Caco-2 (cell line): ENCODE measurements at places on chromosomes 2 and 18. TPM values are rescaled to one million over a fixed set of nuclear protein-coding genes. Genes with fewer than 3 reads are reported as not detected.

DNA sequence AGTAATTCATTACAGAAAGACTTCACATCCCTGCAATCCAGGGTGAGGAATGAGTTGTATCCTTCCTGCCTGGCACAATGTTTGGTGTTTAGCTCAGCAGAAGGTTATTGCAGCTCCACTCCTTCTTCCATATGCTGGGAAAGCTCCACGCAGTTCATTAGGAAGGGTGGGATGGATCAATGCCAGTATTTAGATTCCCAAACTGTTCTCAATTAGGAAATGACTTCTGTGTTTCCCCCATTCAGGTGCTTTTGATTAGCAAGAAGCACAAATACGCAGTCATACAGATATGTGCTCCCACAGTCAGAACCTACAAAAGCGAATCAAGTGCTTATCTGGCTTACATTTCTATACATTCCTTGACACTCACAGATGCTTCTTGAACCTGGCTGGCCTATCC is 340.6 kb downstream of the NYAP2 start:
- H3K27ac ChIP-seq, result no peak overlapping the region
- no peak overlapping the region for H3K4me3 ChIP-seq
- no peak for DNase-seq
- H3K36me3 ChIP-seq, result no peaks in the 10 kb centered on the region
- no peaks in the 10 kb centered on the region for H3K27me3 ChIP-seq

DNA sequence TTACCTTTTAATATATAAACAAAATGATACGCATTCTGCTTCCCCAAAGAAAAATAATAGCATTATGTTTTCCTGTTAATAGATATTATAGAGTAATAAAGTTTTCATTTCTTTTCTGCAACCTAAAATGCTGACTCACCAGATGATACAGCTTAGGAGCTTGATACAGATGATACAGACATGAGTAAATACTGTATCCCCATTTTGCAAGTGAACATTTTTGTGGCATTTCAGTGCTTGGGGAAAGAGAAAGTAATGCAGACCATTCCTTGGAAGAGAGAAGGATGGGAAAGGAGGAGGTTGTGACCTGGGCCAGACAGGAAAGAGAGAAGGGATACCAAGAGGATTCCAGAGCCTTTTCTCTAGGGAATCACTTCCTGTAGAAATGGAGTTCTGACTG is 97.5 kb upstream of the FSHR start:
- no peaks in the 10 kb centered on the region for H3K36me3 ChIP-seq
- no peak overlapping the region for H3K27ac ChIP-seq
- H3K4me3 ChIP-seq, result no peak overlapping the region
- H3K4me1 ChIP-seq, result no peaks in the 10 kb centered on the region
- no peak for DNase-seq
- no peaks in the 10 kb centered on the region for H3K27me3 ChIP-seq

GRCh38 chr2:133652398-133652797 is 84.1 kb upstream of the NCKAP5 start:
- no peak for DNase-seq
- H3K4me1 ChIP-seq, result no peaks in the 10 kb centered on the region
- H3K4me3 ChIP-seq, result no peak overlapping the region
- no peaks in the 10 kb centered on the region for H3K36me3 ChIP-seq
- H3K27me3 ChIP-seq, result no peaks in the 10 kb centered on the region

DNA sequence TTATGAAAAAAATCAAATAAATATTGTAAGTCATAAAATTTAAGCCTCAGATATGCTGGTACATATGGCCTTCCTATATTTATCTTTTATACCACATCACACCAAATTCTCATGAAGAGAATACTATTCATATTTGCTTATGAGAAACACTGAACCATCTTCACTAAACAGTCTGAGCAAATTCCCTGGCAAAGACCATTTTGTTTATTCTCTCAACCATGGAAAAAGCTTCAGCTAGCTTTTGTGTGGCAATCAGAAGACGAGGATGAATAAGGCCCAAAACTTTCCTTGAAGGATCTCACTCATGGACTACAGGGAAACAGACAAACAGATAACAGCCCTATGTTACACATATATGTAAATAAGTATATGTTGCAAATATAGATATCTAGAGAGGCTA is 252.1 kb downstream of the TMX3 start:
- no peaks in the 10 kb centered on the region for H3K27me3 ChIP-seq
- no peak for DNase-seq
- H3K36me3 ChIP-seq, result no peaks in the 10 kb centered on the region
- no peaks in the 10 kb centered on the region for H3K4me1 ChIP-seq
- H3K27ac ChIP-seq, result no peak overlapping the region

DNA sequence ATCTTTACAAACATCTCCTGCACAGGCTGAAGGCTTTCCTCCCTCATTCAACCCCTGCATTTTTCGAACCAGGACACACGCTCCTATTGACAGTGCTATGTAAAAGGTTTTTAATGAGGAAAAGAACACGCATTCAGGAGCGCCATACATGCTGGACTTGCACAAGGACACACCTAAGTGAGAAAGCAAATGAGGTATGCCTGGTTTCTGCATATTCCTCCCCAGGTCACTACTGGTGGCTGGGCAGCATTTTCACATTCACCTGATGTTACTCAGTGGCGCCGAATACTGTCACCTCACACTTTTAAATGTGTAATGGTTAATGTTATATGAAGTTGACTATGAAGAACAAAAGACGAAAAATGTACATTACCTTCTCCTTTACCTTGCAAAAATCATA is 150.6 kb downstream of the ANTXR1 start:
- no peaks in the 10 kb centered on the region for H3K36me3 ChIP-seq
- no peak overlapping the region for H3K4me3 ChIP-seq
- DNase-seq, result no peak
- H3K27ac ChIP-seq, result no peak overlapping the region
- peaks cover 11% of the 10 kb centered on the region; the same call in 1 of the 2 replicates for H3K4me1 ChIP-seq

GRCh38 chr2:222433332-222434173 is 9.2 kb downstream of the SGPP2 start:
- no peaks in the 10 kb centered on the region for H3K36me3 ChIP-seq
- no peak overlapping the region for H3K27ac ChIP-seq

- no peaks in the 10 kb centered on the region for H3K27me3 ChIP-seq
- H3K27ac ChIP-seq, result no peak overlapping the region
- H3K4me1 ChIP-seq, result peaks cover 10% of the 10 kb centered on the region
- H3K4me3 ChIP-seq, result no peak overlapping the region
- no peak for DNase-seq
Measured at GRCh38 chr2:119233326-119234020, 9.8 kb downstream of the STEAP3 start.

DNA sequence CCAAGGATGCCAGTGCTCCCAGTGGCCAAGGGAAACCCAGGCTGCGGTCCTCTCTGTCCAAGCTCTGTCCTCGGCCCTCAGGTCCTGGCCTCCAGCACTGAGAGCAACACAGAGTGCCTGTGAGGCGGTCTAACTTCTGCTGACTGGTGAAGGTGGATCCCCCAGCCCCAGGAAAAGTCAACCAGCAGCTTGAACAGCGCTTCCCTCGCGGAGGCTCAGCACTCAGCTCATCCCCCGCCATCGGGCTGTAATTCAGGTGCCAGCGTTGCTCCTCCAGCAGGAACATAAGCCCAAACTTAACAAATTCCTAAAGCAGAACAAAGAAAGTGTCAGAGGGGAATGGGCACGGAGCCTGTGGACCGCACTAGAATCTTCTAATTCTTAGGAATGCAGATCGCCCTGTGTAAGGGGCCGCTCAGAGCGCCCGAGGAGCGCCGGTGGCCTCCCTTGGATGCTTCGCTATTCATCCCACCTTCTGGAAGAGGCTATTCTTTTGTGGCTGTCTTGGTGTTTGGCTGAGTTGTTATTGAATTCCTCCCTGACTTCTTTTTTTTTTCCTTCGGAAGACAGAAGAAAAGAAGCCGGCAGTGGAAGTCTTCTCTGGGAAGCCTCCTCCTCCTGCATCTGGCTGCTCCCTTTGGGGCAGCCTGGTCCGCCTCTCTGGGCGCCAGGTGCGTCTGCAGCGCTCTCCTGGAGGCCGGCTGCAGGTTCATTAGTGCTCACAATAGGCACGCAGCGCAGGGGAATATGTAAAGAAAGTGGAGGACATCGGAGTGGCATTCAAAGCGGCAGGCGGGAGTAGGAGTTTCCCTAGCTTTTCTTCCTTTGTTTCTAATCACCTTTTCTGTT is 905.6 kb downstream of the TSN start:
- H3K27me3 ChIP-seq, result no peaks in the 10 kb centered on the region
- H3K4me3 ChIP-seq, result no peak overlapping the region
- DNase-seq, result no peak

- H3K36me3 ChIP-seq, result no peaks in the 10 kb centered on the region
- H3K4me3 ChIP-seq, result no peak overlapping the region
- peaks cover 10% of the 10 kb centered on the region; the same call in 1 of the 2 replicates for H3K4me1 ChIP-seq
- H3K27me3 ChIP-seq, result no peaks in the 10 kb centered on the region
Measured at GRCh38 chr18:13810950-13811485, 12.9 kb upstream of the MC5R start.

DNA sequence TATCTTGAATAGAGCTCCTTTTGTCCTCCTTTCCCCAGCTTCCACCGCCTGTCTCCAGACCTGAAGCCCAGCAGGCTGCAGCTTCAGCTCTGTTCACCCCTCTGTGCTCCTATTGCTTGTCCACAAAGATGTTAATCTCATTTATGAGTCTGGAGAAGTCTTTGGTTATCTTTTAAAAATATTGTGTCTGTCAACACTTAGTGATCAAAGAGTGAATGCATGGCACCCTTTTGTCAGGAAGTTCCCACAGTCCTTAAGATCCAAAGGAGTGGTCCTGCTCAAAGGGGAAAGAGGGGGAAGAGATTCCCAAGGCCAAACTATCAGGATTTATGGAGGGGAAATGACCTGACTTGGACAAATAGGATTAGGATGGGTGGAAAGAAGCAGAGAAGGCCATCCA is 118.9 kb downstream of the ACAA2 start:
- peak; percentile 59 for DNase-seq
- H3K27me3 ChIP-seq, result no peaks in the 10 kb centered on the region
- H3K36me3 ChIP-seq, result no peaks in the 10 kb centered on the region
- peak overlapping the region; percentile 86 for H3K27ac ChIP-seq
- H3K4me3 ChIP-seq, result no peak overlapping the region
- peaks cover 25% of the 10 kb centered on the region for H3K4me1 ChIP-seq

- peak overlapping the region; percentile 94 for H3K27ac ChIP-seq
- no peaks in the 10 kb centered on the region for H3K36me3 ChIP-seq
- DNase-seq, result no peak
- peaks cover 12% of the 10 kb centered on the region; the same call in 1 of the 2 replicates for H3K4me1 ChIP-seq
- H3K4me3 ChIP-seq, result peak overlapping the region; percentile 59
- no peaks in the 10 kb centered on the region for H3K27me3 ChIP-seq
Measured at GRCh38 chr2:226835420-226835795, 446 bp upstream of the RHBDD1 start.

DNA sequence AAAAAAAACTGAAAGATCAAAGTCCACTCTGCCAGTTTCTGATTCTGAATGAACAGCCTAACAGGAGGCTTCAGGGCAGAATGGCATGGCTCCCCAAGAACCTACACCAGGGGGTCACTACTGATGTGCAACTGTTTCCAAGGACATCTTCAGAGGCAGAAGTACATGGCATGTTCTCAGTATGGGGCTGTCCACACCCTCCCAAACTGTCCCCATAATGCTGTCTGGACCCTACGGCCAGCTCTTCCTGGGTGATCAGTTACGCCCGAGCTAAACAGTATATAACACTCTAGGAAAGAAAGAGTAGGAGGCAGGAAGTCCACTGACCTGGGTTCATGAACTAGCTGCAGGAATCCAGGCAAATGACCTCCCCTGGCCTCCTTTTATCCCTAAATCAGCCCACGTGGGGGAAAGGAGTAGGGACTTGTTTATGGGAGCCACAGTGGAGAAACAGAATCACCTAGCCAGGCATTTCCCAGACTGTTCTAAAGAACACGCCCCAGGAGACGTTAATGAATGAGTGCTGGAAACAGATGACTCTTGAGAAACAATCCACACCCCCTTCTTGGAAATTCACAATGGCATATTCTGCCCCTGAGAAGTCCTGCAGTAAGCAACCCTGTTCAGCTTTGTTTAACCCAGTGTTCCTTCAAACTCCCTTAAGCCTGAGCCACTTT is 2.5 kb downstream of the TMBIM1 start:
- DNase-seq, result no peak
- H3K4me3 ChIP-seq, result no peak overlapping the region
- no peaks in the 10 kb centered on the region for H3K36me3 ChIP-seq
- H3K27ac ChIP-seq, result peak overlapping the region; percentile 100
- peaks cover 88% of the 10 kb centered on the region for H3K4me1 ChIP-seq
- no peaks in the 10 kb centered on the region for H3K27me3 ChIP-seq

GRCh38 chr18:5196253-5197031 is 615 bp downstream of the AKAIN1 start:
- H3K27ac ChIP-seq, result no peak overlapping the region
- no peaks in the 10 kb centered on the region for H3K4me1 ChIP-seq
- no peak for DNase-seq
- no peaks in the 10 kb centered on the region for H3K27me3 ChIP-seq

DNA sequence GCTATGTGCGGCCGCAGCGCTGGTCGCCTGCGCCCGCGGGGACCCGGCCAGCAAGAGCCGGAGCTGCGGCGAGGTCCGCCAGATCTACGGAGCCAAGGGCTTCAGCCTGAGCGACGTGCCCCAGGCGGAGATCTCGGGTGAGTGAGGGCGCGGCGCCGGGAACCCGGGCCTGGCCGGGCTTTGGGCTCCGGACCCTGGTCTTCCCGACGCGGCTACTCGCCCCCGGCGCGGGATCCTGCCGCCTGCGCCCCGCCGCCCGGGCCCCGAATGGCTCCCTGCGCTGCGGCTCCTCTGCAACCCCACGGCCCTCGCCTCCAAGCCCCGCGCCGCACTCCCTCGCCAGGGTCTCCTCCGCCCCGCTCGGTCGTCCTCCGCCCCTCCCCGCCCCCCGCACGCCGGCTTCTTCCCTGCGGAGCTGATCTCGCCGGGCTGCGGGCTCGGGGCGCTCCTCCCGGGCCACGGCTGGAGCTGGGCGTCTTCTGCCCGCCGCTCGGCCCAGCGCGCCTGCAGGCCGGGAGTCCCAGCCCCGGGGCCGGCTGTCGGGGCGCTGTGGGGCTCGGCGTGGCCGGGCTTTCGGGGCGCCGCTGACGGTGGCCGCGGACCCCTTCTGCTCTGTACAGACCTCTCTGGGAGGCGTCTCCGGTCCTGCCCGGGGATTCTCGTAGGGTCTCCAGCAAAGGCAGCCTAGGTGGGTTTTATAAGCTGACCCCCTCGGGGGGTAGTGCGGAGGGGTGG is 652 bp downstream of the GPC1 start:
- DNase-seq, result no peak
- H3K27ac ChIP-seq, result no peak overlapping the region
- H3K27me3 ChIP-seq, result no peaks in the 10 kb centered on the region
- H3K4me3 ChIP-seq, result peak overlapping the region; percentile 64

GRCh38 chr18:12478269-12479047 is 70.7 kb downstream of the PRELID3A start:
- DNase-seq, result no peak
- H3K27me3 ChIP-seq, result no peaks in the 10 kb centered on the region
- H3K36me3 ChIP-seq, result no peaks in the 10 kb centered on the region
- H3K4me3 ChIP-seq, result no peak overlapping the region
- H3K27ac ChIP-seq, result no peak overlapping the region

GRCh38 chr2:86028766-86029381 is 76.8 kb downstream of the POLR1A start:
- no peak overlapping the region for H3K4me3 ChIP-seq
- H3K27ac ChIP-seq, result no peak overlapping the region
- no peak for DNase-seq
- peaks cover 5% of the 10 kb centered on the region for H3K36me3 ChIP-seq

GRCh38 chr2:2926858-2927175 is 450.8 kb downstream of the EIPR1 start:
- DNase-seq, result no peak
- H3K27me3 ChIP-seq, result no peaks in the 10 kb centered on the region
- H3K4me1 ChIP-seq, result no peaks in the 10 kb centered on the region
- no peak overlapping the region for H3K4me3 ChIP-seq
- no peaks in the 10 kb centered on the region for H3K36me3 ChIP-seq
- no peak overlapping the region for H3K27ac ChIP-seq

The GPR35 gene
- 21.3 and 21.5 TPM in 2 replicates for total RNA-seq

The CIAO1 gene
- 93.8 and 97.9 TPM in 2 replicates for total RNA-seq

The G6PC2 gene
- not detected in 2 replicates for total RNA-seq

The LIPT1 gene
- 9.4 and 10.2 TPM in 2 replicates for total RNA-seq

The RESP18 gene
- not detected in 2 replicates for total RNA-seq
